ENCODE measurements at places on chromosomes 16 and 17.

- DNase-seq, result no peak
Observed at GRCh38 chr17:27808628-27809027, 8.3 kb upstream of the NOS2 start.

DNA sequence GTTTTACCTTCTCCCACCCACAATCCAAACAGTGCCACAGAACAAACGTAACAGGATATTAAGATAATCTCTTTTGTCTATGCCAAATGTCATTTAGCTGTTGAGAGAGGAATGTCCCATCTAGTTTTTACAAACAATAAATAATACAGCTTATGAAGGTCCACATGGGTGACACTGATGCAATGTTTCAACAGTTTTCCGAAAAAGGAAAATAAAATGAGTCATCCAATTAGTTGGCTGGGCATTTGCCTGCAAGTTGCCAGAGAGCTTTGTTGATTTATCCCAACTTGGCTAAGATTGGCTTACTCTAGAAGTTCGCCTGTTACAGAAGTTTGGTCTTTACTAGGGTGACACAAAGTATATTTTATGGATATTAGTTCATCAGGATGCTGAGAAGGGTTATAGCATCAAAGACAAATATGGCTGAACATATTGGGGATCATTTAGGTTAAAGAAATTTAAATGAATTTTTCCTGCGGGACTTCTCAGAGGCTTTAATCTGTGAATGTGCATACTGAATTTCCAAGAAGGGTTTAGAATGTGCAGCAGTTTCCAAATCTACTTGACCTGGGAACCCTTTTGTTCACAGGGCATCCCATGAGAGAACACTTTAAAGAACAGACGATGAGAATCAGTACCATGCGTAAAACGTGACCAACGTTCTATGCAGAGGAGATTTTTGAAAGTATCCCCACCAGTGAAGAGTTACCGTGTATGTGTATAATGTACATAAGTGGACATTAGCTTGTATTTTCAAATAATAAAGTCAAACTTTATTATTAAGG is 73.1 kb downstream of the CDH13 start:
- no peak for DNase-seq

- DNase-seq, result no peak
Observed at GRCh38 chr17:8046306-8046928, 7.6 kb downstream of the ALOX15B start.

- DNase-seq, result no peak
Observed at GRCh38 chr16:12677502-12677901, 126.2 kb downstream of the CPPED1 start.

- DNase-seq, result no peak
Observed at GRCh38 chr16:2425008-2425518, 4.2 kb upstream of the CCNF start.

DNA sequence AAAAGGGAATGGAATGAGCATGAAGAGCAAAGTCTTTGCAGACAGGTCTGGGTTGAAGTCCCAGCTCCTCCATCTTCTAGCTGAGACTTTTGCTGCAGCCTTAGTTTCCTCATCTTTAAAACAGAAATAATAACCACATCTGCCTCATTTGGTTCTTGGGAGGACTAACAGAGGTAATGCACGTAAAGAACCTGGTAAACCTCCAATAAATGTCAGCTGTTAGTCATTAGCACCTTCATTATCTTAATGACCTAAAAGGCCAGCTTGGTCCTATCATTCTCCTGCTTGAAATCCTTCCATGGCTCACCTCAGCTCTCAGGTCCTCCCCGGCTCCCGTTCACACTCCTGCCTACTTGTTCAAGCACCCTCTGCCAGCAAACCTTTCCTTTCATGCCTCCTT is 51.8 kb downstream of the SKAP1 start:
- no peak for DNase-seq

- no peak for DNase-seq
Observed at GRCh38 chr16:10616756-10617640, 36.6 kb upstream of the EMP2 start.

- DNase-seq, result no peak
Observed at GRCh38 chr16:76059186-76059585, 218.0 kb upstream of the CNTNAP4 start.

DNA sequence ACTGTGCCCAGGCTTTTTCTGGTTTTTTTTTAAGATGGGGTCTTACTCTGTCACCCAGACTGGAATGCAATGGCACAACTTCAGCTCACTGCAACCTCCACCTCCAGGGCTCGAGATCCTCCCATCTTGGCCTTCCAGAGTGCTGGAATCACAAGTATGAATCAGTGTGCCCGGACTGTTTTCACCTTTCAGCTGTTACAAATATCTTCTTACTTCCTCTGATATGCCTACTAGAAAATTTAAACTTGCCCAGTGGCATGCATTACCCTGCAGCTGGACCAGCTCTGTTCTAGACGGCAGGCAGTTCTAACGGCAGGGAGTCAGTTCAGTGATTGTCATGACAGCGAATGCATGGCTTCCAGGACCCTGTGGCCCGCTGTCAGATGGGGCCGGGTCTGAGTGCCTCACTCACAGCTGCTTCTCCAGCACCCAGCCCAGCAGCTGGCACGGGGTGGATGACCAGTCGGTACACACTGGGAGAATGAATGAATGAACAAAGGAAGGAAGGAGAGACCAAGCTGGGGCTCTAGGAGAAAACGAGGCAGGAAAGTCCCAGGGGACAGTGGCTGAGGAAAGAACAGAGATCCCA is 28.0 kb upstream of the LITAF start:
- DNase-seq, result no peak

GRCh38 chr16:62712566-62712965 is 676.3 kb upstream of the CDH8 start:
- DNase-seq, result no peak

DNA sequence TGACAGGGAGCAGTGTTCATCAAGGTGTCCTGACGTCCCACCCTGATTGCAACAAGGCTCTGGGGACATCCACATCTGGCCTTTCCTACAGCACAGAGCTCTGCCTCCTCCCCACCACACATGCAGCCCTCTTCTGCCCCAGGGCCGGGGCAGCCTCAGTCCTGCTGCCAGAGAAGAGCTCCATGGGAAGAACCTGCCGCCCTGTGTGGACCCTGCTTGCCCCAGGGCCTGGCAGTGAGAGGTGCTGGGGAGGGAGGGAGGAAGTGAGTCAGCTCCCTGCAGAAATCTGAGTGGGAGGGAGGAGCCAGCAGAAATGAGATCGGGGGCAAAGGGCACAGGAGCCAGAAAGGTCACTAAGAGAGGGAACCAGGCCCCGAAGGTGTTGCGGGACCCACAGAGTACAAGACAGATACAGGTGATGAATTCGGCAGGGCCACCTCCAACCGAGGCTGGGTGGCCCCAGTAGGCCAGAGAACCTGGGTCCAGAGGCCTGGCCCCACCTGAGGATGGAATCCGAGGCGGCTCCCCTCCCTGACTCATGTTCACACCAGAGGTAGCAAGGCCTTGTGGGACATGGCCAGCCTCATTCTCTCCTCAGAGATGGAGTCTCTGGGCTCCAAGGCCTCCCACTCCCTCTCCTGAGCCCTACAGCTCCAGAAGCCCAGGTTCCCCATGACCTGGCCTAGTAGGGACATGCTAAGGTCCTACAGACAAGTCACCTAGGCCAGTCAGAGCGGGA is 24.8 kb downstream of the MYO18A start:
- peak; percentile 43 for DNase-seq

- DNase-seq, result no peak
Observed at GRCh38 chr16:55876854-55877253, 1.7 kb upstream of the CES5A start.

DNA sequence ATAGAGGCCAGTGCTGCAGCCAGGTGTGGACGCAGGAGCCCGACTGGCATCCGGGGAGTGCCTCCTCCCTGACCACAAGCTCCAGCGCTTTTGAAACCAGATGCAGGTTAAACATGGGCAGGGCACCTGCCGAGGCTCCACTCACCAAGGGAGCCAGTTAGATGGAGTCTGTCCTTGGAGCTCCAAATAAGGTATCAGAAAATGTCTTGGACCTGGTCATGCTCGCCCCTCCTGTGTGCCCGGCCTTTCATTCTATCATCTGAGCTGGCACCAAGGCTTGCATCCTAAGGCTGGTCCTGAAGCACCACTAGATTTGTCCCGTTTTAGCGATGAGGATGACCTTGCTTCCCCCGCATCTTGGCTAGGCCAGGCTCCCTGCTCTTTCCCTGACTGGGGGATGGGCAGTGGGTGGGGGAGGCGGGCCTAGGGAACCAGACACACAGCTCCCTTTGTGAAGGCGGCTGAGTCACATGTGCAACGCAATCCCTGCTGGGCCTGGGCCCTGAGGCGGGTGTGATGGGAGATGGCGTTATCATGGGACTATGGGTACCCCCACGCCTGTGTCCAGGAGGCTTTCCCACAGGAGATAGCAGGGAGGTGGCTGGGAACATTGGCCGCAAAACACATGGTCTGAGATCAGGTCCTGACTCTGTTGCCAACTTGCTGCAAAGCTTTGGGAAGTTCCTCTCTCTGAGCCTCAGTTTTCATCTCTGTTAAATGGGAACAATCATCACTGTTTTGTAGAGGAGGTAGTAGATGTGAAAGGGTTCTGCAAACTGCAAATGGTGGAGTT is 5.0 kb upstream of the ADGRG1 start:
- no peak for DNase-seq

DNA sequence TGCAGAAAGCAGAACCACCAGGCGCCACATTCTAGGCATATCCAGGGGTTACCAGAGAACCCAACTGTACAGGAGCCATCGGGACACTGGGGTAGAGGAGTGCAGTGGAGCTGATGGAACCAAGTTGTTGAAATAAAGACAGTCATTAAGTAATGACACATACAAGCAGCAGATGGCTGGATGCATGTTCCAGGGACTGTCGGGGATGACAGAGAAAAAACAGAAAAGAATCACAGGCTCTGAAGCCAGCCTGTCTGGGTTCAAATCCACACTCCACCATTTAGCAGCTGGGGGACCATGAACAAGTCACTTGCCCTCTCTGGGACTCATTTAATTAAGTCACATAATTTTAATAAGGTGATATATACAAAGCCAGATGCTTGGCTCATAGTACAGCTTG is 117.1 kb downstream of the ZNF423 start:
- no peak for DNase-seq

GRCh38 chr16:48256579-48257177 is 9.3 kb upstream of the ABCC11 start:
- no peak for DNase-seq

DNA sequence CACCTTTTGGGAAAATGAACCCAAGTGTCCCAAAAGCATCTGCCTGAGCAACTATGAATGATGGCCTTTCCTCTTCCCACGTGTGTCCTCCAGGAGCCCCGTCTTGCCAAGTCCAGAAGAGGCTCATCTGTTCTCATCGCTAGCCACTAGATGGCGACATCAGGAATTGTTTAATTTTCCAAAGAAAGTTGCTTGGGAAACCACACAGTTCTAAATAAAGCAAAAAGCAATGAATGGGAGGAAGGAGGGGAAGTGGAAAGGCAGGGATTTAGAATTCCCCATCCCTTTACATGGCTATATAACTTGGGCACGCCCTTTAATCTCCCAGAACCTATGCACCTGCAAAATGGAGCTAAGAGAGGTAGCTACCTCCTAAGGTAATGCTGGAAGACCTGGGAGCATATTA is 9.0 kb upstream of the CDH5 start:
- no peak for DNase-seq

GRCh38 chr17:34070712-34071111 is 184.4 kb upstream of the CCL2 start:
- no peak for DNase-seq

- no peak for DNase-seq
Observed at GRCh38 chr17:2453866-2454265, 53.0 kb upstream of the MNT start.

- DNase-seq, result no peak
Observed at GRCh38 chr17:52120465-52120864, 38.0 kb downstream of the CA10 start.

- peak; percentile 2 for DNase-seq
Observed at GRCh38 chr16:17544785-17545184, 74.0 kb upstream of the XYLT1 start.

GRCh38 chr17:47696717-47697642 is 3.0 kb downstream of the TBKBP1 start:
- no peak for DNase-seq

DNA sequence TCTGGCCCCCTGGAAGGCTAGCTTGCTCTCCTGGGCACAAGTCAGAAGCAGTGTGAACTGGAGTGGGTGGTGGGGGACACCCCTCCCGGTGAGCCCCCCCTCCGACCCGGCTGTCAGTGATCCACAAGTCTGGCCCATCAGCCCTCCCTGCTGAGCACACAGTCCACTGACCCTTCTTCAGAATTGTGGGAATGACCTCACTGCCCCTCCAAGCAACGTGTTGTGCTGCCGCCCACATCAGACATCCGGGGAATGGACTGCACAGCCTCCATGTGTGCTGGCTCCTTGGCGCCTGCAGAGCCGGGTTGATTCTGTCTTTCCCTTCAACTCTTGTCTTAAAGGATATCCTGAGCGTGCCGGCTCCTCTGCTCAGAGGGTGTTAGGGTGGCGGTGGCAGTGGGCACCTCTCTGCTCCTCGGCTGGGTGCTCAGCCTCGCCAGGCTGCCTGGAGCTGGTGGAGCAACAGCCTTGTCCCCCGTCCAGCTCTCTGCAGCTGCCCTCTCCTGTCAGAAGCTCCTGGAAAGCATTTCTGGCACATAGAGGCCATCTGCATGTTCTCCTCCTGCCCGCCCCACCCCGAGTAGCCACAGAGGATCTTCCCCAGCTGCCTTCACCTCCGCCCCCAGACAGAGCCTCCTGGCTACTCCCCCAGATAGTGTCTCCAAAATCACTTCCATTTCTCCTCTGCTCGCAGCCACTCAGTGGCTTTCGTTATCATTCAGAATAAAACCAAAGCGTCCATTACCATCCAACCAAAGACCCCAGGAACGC is 19.8 kb downstream of the NPTX1 start:
- DNase-seq, result no peak

DNA sequence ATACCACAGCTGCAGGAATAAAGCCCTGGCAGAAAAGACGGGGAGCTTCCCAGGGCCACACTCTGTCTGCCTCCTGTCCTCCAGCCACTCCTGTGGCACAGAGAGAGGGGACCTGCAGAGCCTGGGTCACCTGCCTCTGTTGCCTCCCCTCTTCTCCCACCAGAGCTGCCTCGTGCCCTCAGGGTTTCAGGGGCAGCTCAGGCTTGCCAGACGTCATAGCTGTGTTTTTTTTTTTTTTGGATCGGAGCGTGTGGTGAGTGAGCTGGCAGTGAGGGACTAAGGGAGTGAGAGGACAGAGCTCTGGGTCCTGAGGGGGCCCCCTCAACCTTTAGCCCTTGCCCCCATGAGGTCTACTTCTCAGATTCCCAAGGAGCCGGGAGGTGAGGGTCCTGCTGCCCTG is 2.1 kb downstream of the PIK3R6 start:
- DNase-seq, result no peak

DNA sequence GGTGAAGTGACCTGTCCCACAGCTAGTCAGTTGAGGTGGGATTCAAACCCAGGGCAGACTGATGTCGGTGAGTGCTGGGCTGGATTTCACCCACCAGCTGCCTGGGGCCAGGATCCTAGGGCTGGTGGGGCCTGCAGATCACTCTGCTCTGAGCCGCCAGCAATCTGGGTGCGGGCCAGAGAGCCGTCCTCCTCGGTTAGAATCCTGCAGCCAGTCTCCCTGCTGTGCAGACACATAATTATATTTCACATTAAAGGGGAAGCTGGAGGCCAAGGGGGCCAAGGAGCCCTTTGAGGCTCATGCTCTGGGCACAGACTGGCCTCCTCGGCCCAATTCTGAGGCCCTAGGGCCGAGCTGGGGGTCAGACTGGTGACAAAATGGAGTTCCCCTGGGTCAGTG is 996 bp upstream of the KCNJ12 start:
- DNase-seq, result no peak
